ENCODE measurements at places on chromosomes 6 and 20.

- no peak for DNase-seq
Measured at GRCh38 chr6:89368999-89369398, 16.5 kb upstream of the UBE2J1 start.

GRCh38 chr6:14612016-14612980 is 494.7 kb downstream of the CD83 start:
- no peak for DNase-seq

GRCh38 chr6:159714404-159714803 is 12.9 kb upstream of the WTAP start:
- no peak for DNase-seq

DNA sequence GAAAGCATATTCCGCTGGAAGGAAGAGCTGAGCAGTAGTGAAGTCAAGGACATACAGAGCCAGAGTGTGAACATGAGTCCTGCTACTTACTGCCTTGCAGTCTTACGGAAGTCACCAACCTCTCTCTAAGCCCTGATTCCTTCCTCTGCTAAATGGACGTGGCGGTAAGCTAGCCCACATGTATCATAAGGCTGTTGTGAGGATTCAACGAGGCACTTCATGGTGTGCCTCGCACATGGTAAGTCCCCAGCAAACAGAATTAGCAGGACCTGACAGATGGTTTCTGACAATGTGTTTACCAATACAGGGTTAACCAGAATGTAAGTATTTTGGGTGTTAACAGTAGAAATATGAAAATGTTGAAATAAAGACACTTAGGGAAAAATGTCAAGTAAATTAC is 93.2 kb downstream of the IRF4 start:
- no peak for DNase-seq

DNA sequence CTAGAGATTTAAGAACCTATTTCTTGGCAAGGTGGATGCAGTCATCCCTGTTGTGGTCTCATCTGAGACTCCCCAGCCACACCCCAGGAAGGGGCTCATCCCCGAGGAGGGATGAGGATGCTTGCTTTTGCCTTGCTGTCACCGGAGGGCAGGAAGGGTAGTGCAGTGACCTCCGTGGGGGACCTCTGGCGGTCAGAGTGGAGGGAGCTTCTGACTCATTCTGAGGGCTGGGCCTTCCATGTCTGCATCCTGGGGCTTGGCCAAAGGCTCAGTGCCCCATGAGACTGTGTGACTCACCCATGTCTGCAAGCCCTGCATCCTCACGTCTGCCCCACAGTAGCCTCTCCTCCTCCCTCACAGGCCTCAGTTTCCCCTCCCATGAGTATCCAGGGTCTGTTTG is 38.7 kb downstream of the UQCC2 start:
- DNase-seq, result no peak

DNA sequence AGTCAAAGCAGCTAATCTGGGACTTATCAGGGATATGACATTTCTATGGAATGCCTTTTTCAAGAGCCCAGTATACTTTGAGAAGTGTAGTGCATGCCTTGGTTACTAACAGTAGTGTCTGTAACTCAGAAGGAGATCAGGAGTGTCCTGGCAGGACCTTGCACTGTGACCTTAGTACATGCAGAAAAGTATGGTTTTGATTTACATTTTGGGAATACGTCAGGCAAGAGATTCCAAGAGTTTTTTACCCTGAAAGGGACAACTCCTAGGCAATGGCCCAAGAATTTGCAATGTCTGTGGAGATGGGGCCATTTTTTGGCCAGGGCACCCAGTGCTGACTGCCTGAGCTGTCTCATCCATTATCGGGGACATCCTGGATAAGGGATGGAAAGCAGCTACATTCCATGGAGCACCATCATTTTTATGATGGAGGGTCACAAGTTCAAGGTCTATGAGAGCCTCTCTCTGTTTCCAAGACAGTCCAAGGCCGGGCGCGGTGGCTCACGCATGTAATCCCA is 80.2 kb downstream of the FAM50B start:
- DNase-seq, result no peak

GRCh38 chr6:24788031-24788665 is 10.6 kb downstream of the ARMH2 start:
- DNase-seq, result no peak

DNA sequence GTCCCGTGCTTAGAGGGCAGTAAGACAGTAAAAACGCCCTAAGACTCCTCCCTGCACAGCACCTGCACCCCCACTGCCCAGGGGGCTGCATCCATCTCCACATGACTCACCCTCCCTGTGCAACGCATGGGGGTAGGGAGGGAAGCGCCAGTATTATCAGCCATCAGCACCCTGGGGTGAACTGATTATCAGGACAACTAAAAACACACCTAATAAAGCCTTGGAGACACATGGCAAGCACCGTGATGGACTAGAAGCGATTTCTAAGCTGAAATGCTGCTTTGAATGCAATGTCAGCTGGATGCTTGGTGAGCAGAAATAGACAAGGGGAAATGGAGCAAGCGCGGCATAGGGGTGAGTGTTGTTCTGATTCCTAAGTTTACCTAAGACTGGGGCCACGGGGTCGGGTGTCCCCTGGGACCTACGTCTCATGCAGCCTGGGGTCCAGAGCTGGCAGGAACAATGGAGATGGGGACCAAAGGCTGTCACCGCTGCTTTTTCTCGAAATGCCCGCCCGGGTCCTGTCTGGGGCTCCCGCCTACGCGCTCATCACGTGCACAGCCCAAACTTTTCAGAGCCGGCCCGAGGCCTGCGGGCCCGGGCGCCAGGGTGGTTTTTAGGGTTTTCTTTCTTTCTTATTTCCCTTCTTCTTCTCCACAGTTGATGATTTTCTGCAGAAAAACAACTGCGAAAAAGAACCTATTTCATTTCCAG is 702 bp upstream of the TNFAIP3 start:
- DNase-seq, result no peak

GRCh38 chr20:15675061-15675514 is 898.2 kb downstream of the KIF16B start:
- no peak for DNase-seq

DNA sequence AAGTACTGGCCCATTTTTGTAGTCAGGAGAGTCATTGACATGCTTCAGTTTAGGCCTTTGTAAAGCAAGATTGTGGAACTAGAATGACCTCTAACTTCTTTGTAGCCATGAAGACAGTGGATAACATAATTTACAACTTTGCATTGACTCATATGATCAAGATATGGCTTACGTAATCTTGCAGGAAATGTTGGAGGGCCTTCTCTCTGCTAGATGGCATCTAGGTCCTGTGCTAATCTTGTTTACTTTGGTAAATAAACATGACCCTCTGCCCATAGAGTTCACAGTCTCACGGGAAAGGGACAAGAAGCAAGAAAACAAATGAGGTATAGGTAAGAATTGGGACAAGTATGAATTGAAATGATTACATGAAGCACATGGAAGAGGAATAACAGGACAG is 355.2 kb upstream of the ARID1B start:
- no peak for DNase-seq

DNA sequence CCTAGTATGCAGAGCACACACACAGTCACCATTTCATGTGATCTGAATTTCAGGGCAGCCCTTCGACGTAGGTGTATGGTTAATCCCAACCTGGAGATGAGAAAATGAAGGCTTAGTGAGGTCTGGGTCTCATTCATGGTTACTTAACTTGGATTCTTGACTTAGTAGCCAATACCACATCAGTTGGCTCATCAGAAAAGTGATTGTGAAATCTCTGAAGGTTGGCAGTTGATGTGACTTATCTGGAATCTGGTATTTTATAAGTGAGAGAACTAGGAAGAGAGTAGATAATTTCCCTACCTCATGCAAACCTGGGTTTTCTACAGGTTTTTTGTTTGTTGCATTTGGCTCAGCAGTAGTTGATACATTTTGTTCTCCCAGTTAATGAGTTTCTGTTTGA is 123.7 kb downstream of the CCDC170 start:
- no peak for DNase-seq

DNA sequence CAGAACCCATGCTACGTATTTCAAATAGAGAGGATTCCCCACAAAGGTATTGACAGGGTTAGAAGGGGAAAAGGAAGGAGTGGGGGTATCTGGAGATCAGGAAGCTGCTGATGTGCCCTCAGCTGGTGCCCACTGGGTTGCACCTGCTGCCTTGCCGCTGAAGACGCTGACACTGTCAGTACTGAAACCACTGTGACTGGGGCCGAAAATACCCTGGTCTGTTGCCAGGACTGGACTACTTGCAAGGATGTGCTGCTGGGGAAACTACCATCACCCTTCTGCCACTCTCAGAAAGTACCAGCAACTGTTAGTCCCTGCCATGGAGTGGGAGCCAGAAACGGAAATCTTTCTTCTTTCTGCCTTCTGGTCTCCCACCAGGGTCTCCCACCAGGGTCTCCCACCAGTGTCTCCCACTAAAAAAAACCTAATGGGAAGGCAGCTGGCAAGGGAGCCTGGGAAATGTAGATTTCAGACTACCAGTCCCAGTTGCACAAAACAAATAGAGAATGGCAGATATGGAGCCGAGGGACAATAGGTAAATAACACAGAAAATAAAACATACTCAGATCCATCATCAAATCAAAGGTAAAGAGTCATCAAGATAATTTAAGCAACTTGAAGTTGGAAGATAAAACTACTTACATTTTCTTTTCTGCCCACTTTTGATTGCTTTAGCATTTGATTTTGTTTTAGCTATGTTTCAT is 204.8 kb downstream of the TPBG start:
- no peak for DNase-seq

DNA sequence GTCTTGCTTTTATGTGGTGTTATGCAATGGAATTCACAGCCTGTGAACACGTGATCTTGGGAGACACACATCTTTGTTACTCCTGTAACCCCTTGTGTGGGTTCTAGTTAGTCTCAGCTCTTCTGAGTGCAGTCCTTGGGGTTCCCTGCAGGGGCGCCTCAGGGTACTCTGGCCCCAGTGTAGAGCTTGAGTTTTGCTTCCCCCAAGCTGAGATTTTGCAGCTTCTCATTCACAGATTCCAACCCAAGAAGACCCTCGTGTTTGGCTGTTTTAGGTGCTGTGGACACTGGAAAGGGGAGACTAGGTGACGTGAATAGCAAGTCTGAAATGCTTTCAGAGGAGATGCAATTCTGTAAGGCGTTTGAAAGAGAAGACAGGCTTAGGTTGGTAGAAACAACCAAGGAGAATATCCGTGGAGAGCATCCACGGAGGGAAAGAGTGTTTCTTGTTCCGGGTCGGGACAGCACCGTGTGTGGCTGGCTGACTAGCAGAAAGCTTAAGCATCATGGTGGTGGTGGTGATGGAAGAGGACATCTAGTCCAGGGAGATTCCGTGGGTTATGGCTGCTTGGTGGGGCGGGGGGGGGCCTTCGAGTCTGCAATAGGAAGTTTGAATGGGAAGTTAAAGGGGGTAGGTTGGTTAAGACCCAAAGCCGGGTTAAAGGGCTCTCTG is 30.1 kb downstream of the DUSP22 start:
- no peak for DNase-seq

DNA sequence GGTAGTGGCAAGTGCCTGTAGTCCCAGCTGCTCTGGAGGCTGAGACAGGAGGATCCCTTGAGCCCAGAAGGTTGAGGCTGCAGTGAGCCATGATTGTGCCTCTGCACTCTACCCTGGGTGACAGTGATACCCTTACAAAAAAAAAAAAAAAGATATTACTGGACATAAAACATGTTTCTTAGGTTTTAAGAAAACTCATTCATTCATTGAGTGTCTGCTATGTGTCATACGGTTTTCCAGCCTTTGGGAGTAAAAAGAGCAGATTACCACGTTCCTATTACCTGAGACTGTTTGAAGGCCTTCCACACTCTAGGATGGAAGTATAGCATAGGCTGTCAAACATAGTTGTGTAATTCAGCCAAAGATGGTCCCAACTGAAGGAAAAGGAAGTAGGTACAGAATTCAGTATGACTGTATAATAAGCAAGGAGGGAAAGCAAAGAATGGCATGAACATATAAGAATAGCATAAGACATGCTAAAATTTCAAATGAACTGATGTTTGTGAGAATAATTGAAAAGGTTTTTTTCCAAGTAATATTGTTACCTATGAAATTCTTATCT is 22.0 kb downstream of the STXBP5 start:
- no peak for DNase-seq

DNA sequence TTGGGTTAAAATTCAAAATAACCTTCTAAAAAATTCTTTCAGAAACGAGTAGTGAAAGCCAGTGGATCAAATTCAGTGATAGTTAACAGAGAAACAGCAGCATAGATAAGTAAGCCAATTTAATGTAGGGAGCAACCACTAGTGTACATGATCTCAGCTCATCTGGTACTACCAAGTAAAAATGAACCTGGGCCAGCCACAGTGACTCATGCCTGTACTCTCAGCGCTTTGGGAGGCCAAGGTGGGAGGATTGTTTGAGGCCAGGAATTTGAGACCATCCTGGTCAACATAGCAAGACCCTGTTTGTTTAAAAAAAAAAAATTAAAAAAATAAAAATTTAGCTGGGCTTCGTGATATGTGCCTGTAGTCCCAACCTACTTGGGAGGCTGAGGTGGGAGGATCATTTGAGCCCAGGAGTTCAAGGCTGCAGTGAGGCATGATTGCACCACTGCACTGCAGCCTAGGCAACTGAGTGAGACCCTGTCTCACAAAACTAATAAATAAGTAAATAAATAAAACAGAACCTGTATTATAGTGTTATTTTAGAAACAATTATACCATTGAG is 32.4 kb downstream of the CBFA2T2 start:
- DNase-seq, result peak; percentile 17

DNA sequence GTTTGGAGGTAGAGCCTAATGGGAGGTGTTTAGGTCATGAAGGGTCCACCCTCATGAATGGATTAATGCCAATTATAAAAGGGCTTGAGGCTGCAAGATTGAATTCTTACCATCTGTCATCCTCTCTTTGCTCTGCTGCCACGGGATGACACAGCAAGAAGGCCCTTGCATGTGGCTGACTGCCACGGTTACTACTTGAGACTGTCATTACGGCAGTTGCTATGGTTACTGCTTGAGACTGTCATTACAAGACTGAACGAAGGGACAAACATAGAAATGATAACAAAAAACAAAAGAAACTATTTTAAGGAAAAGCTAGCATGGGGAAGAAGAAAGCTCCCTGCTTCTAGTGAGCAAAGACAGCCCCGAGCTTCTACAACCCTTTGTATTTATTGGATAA is 715.0 kb downstream of the TFAP2A start:
- no peak for DNase-seq
